ENCODE measurements at places on chromosomes 6 and 20.

DNA sequence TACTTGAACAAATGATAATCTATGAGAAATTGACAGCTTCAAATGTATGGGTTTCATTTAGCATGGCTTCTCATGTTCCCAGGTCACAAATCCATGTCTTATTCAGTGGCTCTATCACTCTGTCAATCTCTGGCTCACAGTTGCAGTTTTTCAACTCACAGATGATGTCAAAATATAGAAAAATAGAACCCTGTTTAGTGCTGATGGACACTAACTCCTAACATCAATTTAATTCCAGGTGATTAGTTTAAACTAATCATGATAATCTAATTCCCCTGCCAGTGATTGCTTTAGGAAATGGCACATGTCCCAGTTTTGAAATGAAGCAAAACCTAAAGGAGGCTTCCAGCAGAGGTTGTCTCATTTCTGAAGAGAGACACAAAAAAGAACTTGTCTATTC, 13.0 kb downstream of the KHDC1 start:
- no peak for DNase-seq

GRCh38 chr6:73509851-73510250, 11.0 kb downstream of the EEF1A1 start:
- DNase-seq = no peak

GRCh38 chr6:118123503-118124037, 216.5 kb downstream of the SLC35F1 start:
- no peak for DNase-seq

DNA sequence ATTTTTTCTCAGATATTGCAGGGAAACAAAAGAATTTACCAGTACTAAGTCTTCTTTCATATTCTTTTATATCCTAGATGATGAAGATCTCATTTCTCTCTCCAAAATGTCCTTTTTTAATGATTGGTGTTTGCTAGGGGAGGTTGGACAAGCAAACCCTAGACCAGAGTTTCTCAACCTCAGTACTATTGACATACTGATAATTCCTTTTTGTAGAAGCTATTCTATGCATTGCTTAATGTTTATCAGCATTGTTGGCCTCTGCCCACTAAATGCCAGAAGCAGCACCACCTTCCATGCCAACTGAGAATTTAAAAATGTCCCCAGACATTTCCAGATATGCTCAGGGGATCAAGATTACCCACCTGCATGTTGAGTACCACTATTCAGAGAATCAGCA, 14.4 kb upstream of the TFAP2B start:
- DNase-seq = no peak

DNA sequence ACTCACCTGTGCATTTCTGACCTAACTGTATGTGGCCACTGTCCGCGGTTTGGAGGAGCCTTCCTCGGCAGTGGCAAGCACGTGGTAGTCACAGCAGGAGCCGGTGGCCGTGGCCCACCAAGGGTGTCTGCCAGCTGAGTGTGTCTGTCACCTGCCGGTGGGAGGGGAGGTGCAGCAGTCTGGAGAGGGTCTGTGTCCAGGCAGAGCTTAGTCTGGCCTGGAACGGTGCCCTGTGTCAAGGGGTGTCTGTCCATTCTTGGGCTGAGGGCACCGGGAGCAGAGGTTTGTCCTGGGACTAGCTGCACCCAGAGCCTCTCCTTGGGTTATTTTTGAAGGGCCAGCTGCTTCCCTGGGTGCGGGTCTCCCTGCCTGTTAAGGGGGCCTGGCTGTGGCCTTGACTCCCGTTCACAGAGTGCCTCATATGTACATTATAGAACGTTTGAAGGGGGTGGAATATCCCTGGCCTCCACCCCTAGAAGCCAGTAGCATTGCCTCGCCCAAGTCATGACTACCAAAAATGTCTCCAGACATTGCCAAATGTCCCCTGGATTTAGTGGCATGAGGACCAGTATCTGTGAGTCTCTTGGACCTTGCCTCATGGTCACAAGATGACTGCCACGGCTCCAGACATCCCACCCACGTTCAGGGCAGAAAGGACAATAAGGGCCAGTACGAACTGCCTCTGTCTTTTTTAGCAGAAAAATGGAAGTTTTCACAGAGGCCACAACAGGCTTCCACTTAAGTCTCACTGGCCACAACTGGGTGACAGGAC, 5.2 kb downstream of the RBM38 start:
- no peak for DNase-seq

GRCh38 chr20:6007094-6007528, 46.7 kb downstream of the LRRN4 start:
- no peak for DNase-seq

All from stimulated activated CD8-positive, alpha-beta memory T cell treated with anti-CD3 and anti-CD28 coated beads, Interleukin-2, amount 100 ng/mL, for 1 hour (primary cell).